ENCODE measurements at places on chromosomes 13 and 19. TPM values are rescaled to one million over a fixed set of nuclear protein-coding genes. Genes with fewer than 3 reads are reported as not detected.
A peak's percentile ranks its signal among the peaks of the same experiment; 100 is the strongest.

GRCh38 chr13:21826214-21827015 lies 155.5 kb downstream of the FGF9 start:
- no peak for DNase-seq

DNA sequence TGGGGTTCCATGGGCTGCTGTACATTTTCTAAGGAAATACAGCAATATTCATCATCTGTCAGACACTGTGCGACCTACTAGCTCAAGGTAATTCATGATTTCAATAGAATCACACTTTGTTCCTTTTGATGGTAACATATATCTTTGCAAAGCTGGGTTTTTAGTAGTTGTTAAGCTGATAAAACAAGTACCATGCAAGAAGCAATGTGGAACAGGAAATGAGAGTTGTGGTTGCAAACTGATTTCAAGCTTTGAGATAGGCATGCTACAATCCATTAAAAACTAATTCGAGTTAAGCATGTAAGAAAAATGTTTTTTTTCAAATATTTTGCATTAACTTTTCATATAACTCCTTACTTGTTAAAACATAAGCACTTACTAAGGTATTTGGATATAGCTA lies 6.8 kb upstream of the MBNL2 start:
- no peak for DNase-seq

GRCh38 chr13:25227690-25228089 lies 55.6 kb upstream of the AMER2 start:
- no peak for DNase-seq

- peak; percentile 65 for DNase-seq
These were observed 40.5 kb downstream of the DZIP1 start for GRCh38 chr13:95603887-95604555.

DNA sequence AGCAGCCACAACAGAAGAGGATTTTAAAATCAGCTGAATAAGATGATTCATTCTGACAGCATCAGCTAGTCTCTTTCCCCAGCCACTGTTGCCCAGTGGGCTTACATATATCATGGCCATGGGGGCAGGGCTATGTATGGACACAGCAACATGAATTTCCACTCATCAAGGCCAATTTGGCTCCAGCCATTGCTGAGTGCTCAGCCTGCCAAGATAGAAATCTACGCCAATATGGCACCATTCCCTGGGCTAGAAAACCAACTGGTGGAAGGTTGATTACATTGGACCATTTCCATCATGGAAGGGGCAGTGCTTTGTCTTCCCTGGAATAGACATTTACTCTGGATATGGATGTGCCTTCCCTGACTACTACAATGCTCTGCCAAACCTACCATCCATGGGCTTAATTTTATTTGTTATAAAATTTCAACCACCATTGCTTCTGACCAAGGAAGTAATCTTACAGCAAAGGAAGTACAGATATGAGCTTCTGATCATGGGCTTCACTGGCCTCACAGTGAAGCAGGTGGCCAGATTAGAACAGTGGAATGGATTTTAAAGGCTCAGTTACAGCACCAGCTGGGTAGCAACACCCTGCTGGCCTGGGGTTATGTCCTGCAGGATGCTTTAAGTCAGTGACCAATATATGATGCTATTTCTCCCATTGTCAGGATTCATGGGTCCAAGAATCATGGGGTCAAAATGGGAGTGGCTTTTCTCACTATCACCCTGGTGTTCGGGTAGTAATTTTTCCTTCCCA lies 9.8 kb upstream of the ALOX5AP start:
- no peak for DNase-seq

DNA sequence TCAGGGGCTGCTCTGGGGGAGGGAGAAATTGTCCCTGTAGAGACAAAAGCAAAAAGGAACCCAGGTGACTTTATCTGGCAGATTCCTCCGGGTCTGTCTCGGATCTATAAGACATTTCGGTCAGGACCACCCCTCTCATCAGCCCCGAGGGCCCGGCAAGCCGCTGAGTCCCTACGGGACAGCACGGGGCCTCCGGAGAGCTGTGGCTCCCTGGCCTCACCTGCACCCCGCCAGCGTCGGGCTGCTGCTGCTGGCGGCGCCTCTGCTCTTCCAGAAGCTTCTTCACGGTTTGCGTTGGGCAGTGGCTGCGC lies 1.9 kb downstream of the NFKBID start:
- DNase-seq: no peak

GRCh38 chr19:7076151-7076550 lies 6.6 kb downstream of the ZNF557 start:
- DNase-seq: no peak

- DNase-seq: peak; percentile 89
These were observed 1.2 kb downstream of the MKNK2 start for GRCh38 chr19:2049741-2050348.

DNA sequence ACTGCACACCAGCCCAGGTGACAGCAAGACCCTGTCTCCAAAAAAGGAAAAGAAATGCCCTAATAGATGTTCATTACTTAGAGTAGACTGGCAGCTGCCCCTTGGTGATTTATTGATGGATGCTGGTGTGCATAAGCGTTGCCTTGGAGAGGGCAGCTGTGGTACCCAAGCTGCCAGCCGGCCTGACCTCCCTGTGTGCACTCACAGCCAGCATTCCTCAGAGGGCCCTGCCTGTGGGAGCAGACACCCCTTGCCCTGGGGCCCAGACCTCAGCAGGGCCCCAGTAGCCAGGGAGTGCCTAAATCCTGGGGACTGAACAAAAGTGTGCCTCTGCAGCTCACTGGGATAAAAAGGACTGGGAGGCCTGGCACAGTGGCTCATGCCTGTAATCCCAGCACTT lies 7.8 kb upstream of the ACTN4 start:
- DNase-seq: no peak

GRCh38 chr19:4503825-4504170 lies 14.5 kb downstream of the PLIN4 start:
- no peak for DNase-seq

DNA sequence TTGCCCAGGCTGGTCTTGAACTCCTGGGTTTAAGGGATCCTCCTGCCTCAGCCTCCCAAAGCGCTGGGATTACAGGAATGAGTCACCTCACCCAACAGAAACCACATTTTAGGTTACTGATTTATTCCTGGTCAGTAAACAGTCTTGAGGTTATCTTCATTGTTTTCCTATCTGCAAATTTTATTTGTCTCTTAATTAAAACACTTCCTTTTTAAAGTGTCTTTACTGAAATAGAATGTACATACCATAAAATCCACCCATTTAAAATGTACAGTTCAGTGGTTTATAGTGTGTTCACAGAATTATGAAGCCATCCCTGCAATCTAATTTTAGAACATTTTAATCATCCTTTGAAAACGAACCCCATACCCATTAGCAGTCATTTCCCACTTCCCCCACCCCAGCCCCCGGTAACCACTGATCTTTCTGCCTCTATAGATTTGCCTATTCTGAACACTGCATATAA lies 63.0 kb downstream of the MAP4K1 start:
- DNase-seq: no peak

GRCh38 chr13:114066956-114067355 lies 65.5 kb downstream of the RASA3 start:
- no peak for DNase-seq

- DNase-seq: no peak
These were observed 18.9 kb downstream of the KDM4B start for GRCh38 chr19:4987692-4988370.

GRCh38 chr19:46860846-46861690 lies at the start of gene ARHGAP35:
Gene ARHGAP35, plus strand, starts transcription at chr19:46860997. Its CDS starts 57,679 bp downstream, at chr19:46918676.
- no peak for DNase-seq

DNA sequence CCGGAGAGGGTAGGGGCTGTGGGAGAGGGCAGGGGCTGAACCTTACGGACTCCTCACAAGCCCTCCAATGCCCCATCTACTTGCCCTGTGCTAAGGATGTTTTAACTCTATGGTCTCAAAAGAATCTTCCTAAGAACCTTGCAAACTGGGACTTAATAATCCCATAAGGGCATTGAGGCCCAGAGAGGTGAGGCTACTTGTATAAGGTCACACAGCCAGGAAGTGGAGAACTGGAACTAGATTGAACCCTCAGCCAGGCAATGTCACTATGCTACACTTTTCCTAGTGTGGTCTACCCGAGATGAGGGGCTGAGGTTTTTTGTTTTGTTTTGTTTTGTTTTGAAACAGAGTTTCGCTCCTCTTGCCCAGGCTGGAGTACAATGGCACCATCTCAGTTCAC lies 10.5 kb upstream of the APOC4 start:
- no peak for DNase-seq

- no peak for DNase-seq
These were observed 30.0 kb upstream of the POP4 start for GRCh38 chr19:29576046-29576606.

- no peak for DNase-seq
These were observed 67.6 kb downstream of the RASL11A start for GRCh38 chr13:27338207-27338606.

- DNase-seq: no peak
These were observed 504.9 kb downstream of the FGF9 start for GRCh38 chr13:22175815-22176214.

GRCh38 chr13:81770868-81771505 lies 1430.1 kb upstream of the SPRY2 start:
- DNase-seq: no peak

- no peak for DNase-seq
These were observed 11.8 kb downstream of the TGFB1 start for GRCh38 chr19:41341669-41342490.

GRCh38 chr13:32320528-32320927 lies 5.2 kb downstream of the BRCA2 start:
- DNase-seq: no peak

GRCh38 chr13:27266917-27267316 lies 3.7 kb upstream of the RASL11A start:
- DNase-seq: no peak

- DNase-seq: no peak
These were observed 1.2 kb upstream of the KATNAL1 start for GRCh38 chr13:30308548-30308947.

DNA sequence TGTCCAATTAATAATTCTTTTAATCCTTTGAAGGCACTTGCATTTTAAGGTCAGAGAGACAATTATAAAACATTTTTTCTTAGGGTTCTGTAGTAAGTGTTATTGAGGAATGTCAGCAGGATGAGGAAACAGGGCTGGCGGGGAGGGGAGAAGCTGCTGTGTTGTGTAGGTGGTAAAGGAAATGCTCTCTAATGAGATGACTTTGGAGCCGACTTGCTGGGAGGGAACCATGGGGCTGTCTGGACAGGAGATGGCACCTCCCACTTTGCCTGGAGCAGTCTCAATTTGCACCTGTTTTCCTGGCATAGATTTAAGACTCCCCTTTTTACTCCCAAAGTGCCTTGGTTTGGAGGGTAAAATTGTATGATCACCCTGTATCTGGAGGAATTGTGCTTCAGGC lies 230.4 kb downstream of the ATP8A2 start:
- DNase-seq: no peak

DNA sequence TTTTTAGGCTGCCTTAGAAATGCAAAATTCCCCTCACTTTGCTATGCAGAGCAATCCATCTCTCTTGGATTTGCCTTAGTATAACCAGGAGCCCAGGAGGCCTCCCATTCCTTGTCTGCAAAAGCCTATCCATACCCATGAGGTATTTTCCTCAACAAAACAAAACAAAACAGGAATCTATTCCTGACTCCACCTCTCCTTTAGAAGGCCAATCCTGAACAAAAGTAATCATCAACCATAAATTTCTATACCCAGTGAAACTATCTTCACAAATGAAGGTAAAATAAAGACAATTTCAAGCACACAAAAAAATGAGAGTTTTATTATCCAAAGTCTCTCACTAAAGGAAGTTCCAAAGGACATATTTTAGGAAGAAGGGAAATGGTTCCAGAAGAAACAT lies 365.7 kb downstream of the KCNRG start:
- DNase-seq: no peak

DNA sequence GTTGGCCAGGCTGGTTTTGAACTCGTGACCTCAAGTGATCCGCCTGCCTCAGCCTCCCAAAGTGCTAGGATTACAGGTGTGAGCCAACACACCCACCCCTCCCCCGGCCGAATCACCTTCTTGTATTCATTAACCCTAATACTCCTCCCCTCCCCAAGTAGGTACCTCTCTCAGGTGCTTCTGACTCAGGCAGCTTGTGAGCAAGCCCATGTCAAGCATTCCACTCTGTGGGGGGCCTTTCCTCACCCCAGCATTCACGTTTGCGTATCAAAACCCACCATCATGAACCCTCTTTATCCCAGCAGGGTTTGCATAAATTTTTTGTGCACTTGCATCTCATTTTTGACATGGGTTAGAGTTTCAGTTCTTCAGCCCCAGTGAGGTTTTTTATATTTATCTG lies 23.6 kb upstream of the RFXAP start:
- DNase-seq: no peak

- no peak for DNase-seq
These were observed 60.9 kb downstream of the LIG4 start for GRCh38 chr13:108154421-108154858.

DNA sequence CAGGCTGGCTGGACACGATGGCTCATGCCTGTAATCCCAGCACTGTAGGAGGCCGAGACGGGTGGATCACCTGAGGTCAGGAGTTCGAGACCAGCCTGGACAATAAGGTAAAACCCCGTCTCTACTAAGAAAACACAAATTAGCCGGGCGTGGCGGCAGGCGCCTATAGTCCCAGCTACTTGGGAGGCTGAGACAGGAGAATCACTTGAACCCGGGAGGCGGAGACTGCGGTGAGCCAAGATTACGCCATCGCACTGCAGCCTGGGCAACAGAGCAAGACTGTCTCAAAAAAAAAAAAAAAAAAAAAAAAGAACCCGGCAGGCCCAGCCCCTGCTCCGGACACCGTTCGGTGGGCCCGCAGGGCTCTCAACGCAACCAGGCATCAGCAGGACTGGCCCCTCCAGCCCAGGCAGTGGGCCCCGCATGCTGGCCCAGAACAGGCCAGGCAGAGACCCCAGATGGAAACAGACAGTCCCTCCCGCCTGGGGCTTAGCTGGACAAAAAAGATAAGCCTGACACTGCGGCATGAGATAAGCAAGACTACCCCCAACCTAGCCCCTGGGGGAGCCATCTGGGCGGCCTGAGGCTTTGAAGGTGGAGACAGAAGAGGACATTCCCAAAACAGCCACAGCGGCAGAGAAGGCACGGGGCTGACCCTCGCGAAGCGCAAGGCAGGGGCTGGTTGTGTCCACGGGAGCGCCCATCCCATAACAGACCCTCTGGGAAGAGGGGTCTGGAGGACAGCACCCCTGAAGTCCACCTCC lies 11.6 kb downstream of the REXO1 start:
- DNase-seq: no peak

Gene ZNF587
- total RNA-seq: 49.7 TPM

Gene CLDN10
- 1.5 TPM for total RNA-seq

Gene ZNF570
- total RNA-seq: 6.6 TPM

Gene C5AR1
- total RNA-seq: 1.6 TPM

Gene WDR88
- not detected for total RNA-seq

Gene KIR3DL1
- not detected for total RNA-seq

Gene LRRC4B
- 7.9 TPM for total RNA-seq

Gene MISP
- total RNA-seq: 7.3 TPM

Gene ZNF90
- total RNA-seq: 4.1 TPM

Gene CALM3
- total RNA-seq: 166 TPM

Gene LIM2
- total RNA-seq: not detected

Gene ZNF230
- total RNA-seq: 2.6 TPM

Gene PRR36
- 2.2 TPM for total RNA-seq

Gene NLRP4
- not detected for total RNA-seq

Gene FSD1
- total RNA-seq: not detected

Gene CEACAM20
- total RNA-seq: not detected

Gene TJP3
- total RNA-seq: 17.8 TPM
